ENCODE measurements at places on chromosomes 11 and 22.

GRCh38 chr11:131867457-131868257, 497.2 kb downstream of the NTM start:
- no peak for DNase-seq
- no peaks in the 10 kb centered on the region for H3K4me1 ChIP-seq
- no peaks in the 10 kb centered on the region for H3K27me3 ChIP-seq
- H3K36me3 ChIP-seq: no peaks in the 10 kb centered on the region
- H3K4me3 ChIP-seq: no peak overlapping the region

DNA sequence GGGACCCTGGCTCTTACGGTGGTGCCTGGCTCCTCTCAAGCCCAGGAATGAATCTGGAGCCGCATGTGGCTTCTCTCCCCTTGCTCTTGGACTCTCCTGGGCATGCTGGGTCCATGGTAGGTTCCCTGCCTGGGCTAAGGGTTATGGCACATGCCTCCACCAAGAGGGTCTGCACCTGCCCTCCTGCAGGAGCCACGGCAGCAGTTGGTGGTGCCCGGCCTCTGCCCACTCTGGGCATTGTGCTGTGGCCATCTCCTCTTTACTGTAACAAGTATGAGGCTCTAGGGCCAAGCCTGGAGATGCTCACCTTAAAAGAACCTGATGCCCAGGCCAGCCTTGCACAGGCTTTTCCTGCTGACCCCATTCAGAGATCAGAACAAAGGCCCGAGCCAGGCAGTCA, 104.0 kb upstream of the PITPNB start:
- H3K4me1 ChIP-seq: peaks cover 6% of the 10 kb centered on the region
- DNase-seq: no peak
- no peak overlapping the region for H3K4me3 ChIP-seq
- H3K27ac ChIP-seq: no peak overlapping the region
- no peaks in the 10 kb centered on the region for H3K36me3 ChIP-seq

DNA sequence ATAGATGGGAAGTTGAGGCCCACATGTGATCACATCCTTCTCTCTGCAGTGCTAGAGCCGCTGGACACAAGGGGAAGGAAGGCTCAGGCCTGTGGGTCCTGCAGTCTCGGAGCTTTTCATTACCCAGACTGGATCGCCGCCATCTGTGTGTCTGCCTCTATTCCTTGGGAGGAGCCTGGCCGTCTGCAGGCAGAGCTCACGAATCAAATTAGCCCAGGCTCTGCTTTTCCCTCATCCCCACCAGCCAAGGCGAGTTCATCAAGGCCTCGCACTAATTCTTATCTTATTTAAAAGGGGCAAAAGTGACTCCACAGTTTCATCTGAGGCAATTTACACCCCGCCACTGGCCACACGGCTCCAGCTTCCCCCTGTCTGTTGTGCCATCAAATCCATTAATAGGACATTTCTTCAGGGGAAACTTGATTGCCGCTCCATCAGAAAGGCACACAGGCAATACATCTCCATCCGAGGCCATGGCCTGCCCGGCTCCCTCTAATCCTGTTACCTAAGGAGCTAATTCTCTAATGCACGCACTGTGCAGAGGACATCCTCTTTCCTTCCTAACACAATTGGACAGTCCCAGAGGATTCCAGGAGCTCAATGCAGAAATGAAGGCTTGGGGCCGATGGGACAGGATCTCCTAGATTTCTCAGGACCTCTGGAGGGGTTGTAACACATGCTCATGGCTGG, 3.3 kb upstream of the HTR3A start:
- H3K4me3 ChIP-seq: no peak overlapping the region
- H3K27me3 ChIP-seq: no peaks in the 10 kb centered on the region
- H3K27ac ChIP-seq: no peak overlapping the region
- H3K4me1 ChIP-seq: no peaks in the 10 kb centered on the region

DNA sequence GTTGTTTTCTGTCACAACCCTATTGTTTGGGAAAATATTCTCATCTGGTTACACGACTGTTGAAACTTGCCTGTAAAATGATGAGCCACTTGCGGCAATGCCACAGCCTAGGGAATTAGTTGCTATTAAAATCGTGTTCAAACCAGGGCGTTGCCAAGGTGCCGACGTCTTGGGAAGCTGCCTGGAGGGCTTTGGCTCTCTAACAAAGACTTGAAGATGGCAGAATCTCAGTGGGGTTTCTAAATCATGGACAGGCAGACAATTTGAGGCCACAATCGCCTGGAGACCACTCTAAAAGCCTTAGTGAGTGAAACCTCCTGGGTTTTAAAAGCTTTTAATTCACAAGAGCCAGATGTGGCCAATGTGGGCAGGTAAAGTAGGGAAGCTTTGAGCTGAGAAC, 117.2 kb upstream of the BMAL1 start:
- H3K4me1 ChIP-seq: no peaks in the 10 kb centered on the region
- H3K4me3 ChIP-seq: no peak overlapping the region
- H3K27ac ChIP-seq: no peak overlapping the region
- DNase-seq: no peak

DNA sequence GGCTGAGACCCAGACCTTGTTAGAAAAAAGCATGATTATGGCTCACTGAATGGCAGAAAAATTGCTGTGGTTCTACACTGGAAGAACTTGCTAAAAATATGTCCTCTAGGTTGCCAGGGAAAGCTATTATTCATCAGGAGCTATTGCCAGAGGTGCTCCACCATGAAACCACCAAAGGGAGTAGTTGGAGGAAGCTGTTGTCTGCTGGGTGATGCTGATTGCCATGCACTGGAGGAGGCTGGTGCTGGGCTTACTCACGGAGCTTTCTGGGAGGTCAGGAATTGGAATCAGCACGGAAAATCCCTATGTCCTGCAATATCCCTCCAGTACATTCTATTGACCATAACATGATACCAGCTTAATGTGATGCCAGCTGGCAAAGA, 199.6 kb upstream of the ZBED5 start:
- no peaks in the 10 kb centered on the region for H3K4me1 ChIP-seq
- H3K27ac ChIP-seq: no peak overlapping the region
- H3K4me3 ChIP-seq: no peak overlapping the region
- no peaks in the 10 kb centered on the region for H3K36me3 ChIP-seq
- no peak for DNase-seq

- peaks cover 5% of the 10 kb centered on the region for H3K4me1 ChIP-seq
- H3K4me3 ChIP-seq: no peak overlapping the region
- DNase-seq: no peak
- H3K36me3 ChIP-seq: no peaks in the 10 kb centered on the region
- H3K27me3 ChIP-seq: no peaks in the 10 kb centered on the region
These were observed 25.5 kb upstream of the CD82 start for GRCh38 chr11:44539971-44540370.

GRCh38 chr11:44604171-44604581, 38.7 kb downstream of the CD82 start:
- peaks cover 66% of the 10 kb centered on the region for H3K36me3 ChIP-seq
- no peak overlapping the region for H3K27ac ChIP-seq
- H3K4me3 ChIP-seq: no peak overlapping the region
- no peaks in the 10 kb centered on the region for H3K27me3 ChIP-seq

GRCh38 chr11:83306200-83307080, 20.3 kb upstream of the CCDC90B start:
- DNase-seq: no peak
- H3K4me3 ChIP-seq: no peak overlapping the region
- H3K4me1 ChIP-seq: no peaks in the 10 kb centered on the region
- H3K36me3 ChIP-seq: no peaks in the 10 kb centered on the region

DNA sequence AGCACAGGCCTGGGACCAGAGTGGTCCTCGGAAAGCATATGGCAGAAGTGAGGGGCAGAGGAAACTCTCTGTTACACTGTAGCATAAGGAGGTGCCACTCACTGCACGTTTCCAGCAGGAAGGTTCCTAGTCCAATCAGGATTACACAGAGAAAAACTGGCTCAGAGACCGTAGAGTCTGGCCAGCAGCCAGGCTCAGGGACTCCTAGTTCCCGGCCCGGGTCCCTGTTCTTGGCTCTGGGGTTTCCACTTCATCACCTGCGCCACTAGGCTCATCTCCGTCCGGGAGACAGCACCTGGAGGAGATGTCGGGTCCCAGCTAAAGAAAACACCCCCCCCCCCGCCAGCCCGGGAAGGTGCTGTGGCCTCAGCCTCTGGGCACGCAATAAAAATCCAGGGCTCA, 1.1 kb downstream of the TTLL12 start:
- H3K4me1 ChIP-seq: peaks cover 28% of the 10 kb centered on the region
- no peak for DNase-seq
- H3K27me3 ChIP-seq: no peaks in the 10 kb centered on the region
- H3K4me3 ChIP-seq: peak overlapping the region; percentile 60
- no peak overlapping the region for H3K27ac ChIP-seq
- H3K36me3 ChIP-seq: peaks cover 5% of the 10 kb centered on the region

DNA sequence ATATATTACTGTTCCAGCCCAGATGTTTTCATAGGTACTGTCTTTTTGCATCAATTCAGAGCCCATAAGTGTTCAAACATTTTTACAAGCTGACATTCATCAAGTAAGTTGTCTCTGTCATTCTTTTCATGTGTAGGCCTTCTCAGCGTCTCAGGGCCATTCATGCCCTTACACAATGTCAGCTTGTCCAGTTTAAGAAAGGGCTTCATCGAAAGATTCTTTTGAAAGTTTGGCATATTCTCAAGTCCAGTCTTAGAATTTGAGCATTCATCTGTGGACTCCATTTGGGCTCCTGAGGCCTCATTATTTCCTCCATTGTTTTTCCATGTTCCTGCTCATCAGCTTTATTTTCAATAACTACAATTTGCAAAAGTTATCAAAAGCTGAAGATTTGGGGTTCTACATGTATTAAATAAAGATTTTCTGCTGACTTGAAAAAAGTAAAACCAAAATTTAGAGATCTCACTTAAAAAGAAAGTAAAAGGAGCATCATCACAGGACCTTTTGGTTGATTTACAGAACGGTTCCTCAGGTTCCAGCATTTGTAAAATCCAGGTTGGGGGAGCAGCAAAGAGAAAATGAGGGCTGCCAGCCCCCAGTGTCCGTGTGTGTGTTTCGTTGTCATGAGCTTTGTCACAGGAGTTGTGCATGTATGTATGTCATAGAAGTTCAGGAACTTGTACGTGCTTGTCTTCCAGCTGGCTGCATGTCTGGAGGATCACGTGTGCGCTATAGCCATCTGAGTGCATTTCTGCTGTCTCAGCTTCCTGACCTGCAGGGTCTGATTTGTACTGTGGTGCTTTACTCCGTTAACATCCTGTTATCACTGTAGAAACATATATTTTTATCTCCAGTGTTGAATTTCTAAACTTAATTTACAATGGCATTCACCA, 15.6 kb downstream of the MOV10L1 start:
- peak; percentile 37 for DNase-seq
- H3K27me3 ChIP-seq: peaks cover 2% of the 10 kb centered on the region
- H3K36me3 ChIP-seq: no peaks in the 10 kb centered on the region
- peak overlapping the region; percentile 5 for H3K4me3 ChIP-seq
- peaks cover 4% of the 10 kb centered on the region for H3K4me1 ChIP-seq

DNA sequence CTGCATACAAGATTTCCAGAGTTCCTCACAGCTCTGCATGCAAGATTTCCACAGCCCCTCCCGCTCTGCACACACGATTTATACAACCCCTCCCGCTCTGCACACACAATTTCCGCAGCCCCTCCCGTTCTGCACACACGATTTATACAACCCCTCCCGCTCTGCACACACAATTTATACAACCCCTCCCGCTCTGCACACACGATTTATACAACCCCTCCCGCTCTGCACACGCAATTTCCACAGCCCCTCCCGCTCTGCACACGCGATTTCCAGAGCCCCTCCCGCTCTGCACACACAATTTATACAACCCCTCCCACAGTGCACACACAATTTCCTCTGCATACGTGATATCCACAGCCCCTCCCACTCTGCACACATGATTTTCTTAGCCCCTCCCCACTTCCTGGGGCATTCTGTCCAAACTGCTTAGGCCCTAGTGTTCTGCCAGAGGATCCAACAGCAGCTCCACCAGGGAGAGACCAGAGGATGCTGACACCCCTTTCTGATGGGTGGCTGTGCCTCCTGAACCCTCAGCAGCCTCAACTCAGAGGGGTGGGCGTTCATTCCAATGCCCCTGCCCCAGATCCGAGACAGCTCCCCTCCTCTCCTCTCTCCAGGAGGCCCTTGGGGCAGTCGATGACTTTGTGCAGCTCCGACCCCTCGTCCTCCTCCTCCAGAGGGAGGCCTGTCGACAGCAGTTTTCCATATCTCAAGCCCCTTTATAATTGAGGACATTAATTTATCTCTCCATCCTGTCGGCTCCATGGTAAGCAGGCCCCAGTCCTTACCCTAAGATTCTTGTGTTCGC, 671.7 kb downstream of the BRD1 start:
- H3K27me3 ChIP-seq: no peaks in the 10 kb centered on the region
- no peak overlapping the region for H3K27ac ChIP-seq
- H3K4me3 ChIP-seq: no peak overlapping the region
- H3K36me3 ChIP-seq: no peaks in the 10 kb centered on the region
- no peaks in the 10 kb centered on the region for H3K4me1 ChIP-seq

DNA sequence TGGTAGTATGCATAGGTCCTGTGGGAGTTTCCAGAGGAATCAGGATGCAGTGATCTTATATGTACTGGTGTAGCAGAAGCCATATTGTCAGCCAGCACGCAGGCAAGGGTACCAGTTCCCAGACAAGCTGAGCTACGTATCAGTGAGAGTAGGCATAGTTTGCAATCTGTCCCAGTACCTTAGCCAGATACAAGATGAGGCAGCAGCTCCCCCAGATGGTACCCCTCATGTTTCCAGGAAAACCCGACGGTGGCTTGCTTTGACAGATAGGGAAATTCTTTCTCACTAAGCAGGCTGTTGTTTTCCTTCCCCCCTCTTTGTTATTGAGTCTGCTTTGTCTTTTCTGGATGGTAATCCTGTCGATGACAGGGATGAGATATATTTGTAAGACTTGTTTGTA, 109.7 kb upstream of the RRM1 start:
- H3K27ac ChIP-seq: no peak overlapping the region
- DNase-seq: peak; percentile 32
- H3K36me3 ChIP-seq: peaks cover 4% of the 10 kb centered on the region
- no peak overlapping the region for H3K4me3 ChIP-seq
- H3K27me3 ChIP-seq: no peaks in the 10 kb centered on the region
- H3K4me1 ChIP-seq: peaks cover 26% of the 10 kb centered on the region

DNA sequence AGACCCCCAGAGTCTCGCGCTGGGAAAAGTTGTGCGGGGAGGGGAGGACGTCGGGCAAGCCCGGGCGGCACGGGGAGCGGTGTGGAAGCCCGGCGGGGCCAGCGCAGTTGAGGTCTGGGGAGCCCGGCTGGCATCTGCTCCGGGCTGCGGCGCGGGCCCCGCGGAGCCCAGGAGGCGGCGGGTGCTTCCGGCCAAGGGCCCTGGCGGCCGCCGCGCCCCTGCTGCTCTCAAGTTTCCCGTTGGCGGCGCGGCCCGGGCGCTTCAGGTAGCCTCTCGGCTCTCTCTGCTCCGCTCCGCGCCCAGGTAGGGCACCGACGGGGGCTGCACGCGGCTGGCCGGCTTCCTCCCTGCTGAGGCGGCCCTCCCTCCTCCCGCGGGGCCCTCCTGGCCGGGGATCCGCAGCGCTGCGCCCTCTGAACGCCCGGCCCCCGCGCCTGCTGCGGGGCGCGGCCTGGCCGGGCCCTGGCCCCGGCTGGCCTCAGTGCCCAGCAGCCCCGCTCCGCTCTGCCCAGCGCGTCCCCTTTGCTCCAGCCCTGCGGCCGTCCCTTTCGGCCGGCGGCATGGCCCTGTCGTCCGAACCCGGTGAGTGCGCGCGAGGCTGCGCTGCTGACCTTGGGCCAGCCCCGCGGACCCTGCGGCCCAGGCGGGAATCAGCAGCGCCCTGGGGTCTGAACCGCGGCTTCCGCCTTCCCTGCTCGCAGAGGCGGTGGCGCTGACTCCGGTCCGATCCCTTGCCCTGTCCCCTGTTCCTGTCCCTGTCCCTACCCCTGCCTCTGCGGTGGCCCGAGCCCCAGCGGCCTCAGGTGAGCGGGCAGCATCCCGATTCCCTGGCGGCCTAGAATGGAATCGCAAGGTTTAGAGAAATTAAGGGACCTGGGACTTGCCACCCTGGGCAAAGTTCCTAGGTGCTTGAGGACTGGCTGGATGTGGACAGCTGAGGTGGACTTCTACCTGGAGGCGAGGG, 4.3 kb upstream of the AMPD3 start:
- no peaks in the 10 kb centered on the region for H3K36me3 ChIP-seq
- peak overlapping the region; percentile 60 for H3K4me3 ChIP-seq
- H3K27ac ChIP-seq: peak overlapping the region; percentile 60
- no peaks in the 10 kb centered on the region for H3K27me3 ChIP-seq
- peak; percentile 79 for DNase-seq

All from CD4-positive, alpha-beta T cell (primary cell).